Stimulated activated CD4-positive, alpha-beta T cell treated with anti-CD3 and anti-CD28 coated beads, TNF-alpha, amount 100 ng/mL, for 4 hours (primary cell): ENCODE measurements at places on chromosomes 5 and 9.

- DNase-seq, result no peak
Measured at GRCh38 chr5:145050181-145050580, 785.0 kb downstream of the PRELID2 start.

DNA sequence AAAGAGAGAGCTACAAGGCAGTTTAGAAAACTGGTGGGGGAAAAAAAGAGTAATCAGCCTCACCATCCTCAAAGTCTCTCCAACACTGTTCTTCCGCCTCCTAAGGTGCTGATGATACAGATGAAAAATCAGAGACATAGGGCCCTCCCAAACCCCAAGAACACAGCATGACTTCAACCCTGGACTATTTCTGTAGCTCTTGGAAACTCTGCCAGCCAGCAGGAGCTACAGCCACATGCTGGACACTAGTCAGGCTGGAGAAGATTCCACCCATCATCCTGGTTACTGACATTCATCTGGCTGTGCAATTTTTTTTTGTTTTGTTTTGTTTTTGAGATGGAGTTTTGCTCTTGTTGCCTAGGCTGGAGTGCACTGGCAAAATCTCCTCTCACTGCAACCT is 42.4 kb downstream of the OXCT1 start:
- DNase-seq, result no peak

GRCh38 chr9:80061940-80062339 is 490.2 kb downstream of the TLE4 start:
- DNase-seq, result no peak

- no peak for DNase-seq
Measured at GRCh38 chr5:124193371-124193789, 553.1 kb downstream of the ZNF608 start.

DNA sequence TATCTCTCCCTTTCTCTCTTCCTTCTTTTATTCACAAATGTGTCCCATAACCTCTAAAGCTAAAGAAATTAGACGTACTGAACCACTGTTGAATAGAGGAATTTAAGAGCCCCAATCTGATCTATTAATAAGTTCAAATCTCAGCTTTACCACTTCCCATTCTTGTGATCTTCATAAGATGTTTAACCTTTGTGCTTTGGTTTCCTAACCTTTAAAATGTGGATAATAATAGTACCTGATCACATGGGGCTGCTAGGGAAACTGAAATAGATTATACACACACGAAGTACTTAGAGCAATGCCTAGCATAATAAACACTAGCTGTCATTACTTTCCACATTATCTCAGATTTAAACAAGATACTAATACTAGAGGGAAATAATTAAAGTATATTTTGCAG is 324.3 kb upstream of the SEMA6A start:
- DNase-seq, result no peak

- DNase-seq, result no peak
Measured at GRCh38 chr5:4099386-4099785, 503.8 kb downstream of the IRX1 start.

- DNase-seq, result no peak
Measured at GRCh38 chr9:1231998-1232919, 182.1 kb downstream of the DMRT2 start.

GRCh38 chr9:2373648-2374047 is 247.9 kb upstream of the VLDLR start:
- no peak for DNase-seq

- no peak for DNase-seq
Measured at GRCh38 chr9:6543204-6543603, 102.3 kb downstream of the GLDC start.

- no peak for DNase-seq
Measured at GRCh38 chr9:84174486-84174885, 166.1 kb downstream of the SLC28A3 start.

DNA sequence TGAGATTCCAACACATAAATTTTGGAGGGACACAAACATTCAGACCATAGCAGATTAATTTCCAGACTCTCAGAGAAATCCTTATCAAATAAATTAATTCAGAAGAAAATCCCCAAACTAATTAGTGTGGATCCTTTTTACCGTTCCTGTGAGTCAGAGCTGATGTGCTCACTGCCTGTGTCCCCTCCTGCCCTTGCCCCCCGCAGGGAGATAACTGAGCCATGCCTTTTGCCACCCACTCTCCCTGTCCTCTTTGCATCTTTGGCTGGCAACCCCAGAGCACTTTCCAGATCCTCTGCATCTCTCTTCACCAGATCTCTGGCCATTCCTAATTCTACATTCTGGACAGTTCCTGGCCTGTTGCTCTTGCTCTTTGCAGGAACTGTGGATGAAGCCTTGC is 135.4 kb upstream of the MAP1B start:
- no peak for DNase-seq

- DNase-seq, result no peak
Measured at GRCh38 chr5:139243425-139243970, 45.3 kb upstream of the SIL1 start.

- DNase-seq, result no peak
Measured at GRCh38 chr9:134486596-134486995, 155.0 kb upstream of the COL5A1 start.

DNA sequence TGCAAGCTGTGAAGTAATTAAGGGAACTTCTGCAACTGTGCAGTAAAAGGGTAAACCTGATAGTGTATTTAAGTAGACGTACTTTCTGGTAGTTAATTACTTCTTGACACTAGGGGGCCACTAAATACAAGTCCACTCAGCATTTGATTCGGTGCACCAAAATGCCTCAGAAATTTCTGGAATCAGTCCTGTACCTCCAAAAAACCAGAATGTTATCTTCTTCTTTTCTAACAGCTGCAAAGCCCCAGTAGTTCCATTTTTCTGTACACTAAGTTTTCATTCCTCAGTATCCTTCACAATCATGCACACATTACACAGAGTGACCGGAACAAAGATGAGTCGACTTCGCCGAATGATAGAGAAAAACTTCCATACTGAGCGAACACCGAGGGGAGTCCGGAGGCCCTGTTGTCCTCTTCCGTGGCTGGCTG is 484 bp downstream of the GFM2 start:
- no peak for DNase-seq

DNA sequence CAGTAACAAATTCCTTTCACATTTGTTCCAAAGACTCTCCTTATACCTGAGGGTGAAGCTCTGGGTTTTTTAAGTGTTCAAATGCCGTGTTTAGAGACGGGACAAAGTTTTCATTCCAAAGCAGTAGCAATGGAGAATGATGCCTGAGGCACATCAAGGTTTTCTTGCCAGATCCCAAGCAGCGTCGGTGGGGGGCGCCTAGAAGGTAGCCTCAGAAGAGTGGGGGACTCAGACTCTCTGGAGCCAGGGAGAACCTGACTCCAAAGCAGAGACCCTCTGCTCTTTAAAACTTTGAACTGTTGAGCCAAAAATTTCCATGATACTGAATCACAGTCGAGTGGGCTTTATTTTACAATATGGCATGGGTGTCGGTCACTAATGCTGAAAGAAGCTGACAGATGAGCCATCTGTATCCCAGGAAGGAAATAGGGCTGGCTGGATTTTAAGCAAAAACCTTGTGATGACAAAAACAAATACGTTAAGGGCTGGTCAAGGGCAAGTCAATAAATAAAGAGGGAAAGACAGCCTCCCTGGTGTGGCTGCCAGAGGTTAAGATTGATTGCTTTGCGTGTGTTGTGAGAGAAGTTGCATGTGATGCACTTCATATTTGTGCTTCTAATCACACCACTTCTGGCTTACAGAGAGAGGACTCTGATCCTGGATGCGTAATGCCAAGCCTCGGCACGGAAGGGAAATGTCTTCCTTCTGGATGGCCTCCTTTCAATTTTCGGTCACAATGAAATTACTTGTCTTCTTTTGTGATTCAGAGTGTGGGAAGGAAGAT is 161.1 kb upstream of the EFNA5 start:
- no peak for DNase-seq
